ENCODE measurements at places on chromosomes 5 and 9. TPM values are rescaled to one million over a fixed set of nuclear protein-coding genes. Genes with fewer than 3 reads are reported as not detected.

DNA sequence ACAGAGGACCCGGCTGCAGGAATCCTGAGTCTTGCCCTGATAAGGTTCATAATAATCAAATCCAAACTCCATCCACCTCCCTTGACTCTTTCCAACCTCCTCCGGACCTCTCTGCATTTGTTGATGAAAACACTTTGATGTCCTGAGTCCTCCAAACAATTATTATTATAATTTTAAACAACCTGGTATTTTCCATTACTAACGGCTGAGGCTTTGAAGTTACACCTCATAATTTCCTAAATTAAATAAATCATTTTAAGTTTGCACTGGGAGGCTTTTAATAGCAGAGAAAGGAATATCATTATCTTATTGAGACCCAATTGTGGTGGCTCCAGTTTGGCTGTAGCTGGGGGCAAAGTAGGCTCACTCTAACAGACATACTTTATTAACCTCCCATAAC is 9.5 kb downstream of the MSX2 start:
- DNase-seq: no peak

DNA sequence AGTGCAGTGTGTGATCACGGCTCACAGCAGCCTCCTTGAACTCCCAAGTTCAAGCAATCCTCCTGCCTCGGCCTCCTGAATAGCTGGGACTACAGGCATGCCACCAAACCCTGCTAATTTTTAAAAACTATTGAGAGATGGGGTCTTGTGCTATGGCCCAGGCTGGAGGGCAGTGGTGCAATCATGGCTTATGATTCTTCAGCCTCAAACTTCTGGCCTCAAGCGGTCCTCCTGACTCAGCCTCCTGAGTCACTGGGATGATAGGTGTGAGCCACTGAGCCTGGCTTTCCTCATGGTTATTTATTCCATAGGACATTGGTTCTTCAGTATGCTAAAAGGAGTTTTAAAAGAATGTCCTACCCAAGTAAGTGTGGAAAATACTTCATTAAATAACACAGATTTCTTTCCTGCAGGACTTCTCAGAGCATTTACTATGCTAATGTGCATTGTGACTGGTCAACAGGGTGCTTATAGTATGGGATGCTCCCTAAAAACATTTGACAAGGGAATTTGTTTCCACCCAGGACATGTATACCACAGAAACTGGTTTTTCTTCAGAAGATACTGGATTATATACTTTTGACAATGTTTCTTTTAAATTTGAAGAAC is 11.2 kb upstream of the NCS1 start:
- no peak for DNase-seq

The UNC5A gene
- polyA plus RNA-seq: not detected

The MYOT gene
- not detected for polyA plus RNA-seq

The C7 gene
- not detected for polyA plus RNA-seq

DNA sequence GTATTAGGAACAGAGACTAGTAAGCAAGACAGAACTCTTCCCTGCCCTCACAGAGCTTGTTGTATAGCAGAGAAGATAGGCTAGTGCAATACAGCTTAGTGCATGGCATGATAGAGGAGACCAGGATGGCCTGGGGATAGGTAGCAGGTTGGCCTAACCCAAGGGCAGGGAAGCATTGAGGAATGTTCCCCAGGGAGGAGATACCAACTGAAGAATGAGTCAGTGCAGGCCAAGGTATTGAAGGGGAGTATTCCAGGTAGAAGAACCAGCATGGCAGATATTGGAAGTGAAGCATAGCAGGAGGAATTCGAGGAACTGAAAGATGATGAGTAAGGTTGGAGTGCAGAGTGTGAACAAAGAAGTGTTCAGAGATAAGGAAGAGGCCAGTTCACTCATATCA is 138.6 kb upstream of the DHFR start:
- DNase-seq: no peak

The HTR1A gene
- polyA plus RNA-seq: not detected

DNA sequence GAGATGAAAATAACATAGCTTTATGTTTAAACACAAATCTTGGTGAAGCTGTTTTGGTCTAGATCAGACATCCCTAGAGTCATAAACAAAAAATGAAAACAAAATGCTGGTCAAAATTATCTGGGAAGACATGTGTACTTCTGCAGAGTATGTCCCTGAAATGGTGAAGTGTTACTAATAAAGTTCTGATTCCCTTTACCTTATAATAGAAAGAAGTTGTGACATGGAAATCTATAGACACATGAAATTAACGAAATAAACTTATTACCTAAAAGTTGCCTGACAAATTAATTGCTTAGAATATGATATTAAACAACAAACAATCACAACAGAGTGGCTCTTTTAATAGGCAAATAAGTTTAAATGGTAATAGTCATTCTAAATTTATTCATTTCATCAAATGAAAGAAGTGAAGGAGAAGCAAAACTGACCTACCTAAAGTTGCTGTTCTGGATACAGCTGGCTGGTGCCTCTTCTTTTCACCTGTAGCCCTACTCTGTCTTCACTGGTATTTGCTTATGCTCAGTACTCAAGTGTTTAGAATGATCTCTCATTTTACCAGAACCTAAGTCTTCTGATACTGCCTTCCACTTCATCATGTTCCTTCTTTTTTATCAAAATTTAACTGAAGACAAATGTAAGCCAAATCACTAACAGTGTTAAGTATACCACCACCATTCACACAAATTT is 38.8 kb downstream of the FNIP1 start:
- DNase-seq: no peak

DNA sequence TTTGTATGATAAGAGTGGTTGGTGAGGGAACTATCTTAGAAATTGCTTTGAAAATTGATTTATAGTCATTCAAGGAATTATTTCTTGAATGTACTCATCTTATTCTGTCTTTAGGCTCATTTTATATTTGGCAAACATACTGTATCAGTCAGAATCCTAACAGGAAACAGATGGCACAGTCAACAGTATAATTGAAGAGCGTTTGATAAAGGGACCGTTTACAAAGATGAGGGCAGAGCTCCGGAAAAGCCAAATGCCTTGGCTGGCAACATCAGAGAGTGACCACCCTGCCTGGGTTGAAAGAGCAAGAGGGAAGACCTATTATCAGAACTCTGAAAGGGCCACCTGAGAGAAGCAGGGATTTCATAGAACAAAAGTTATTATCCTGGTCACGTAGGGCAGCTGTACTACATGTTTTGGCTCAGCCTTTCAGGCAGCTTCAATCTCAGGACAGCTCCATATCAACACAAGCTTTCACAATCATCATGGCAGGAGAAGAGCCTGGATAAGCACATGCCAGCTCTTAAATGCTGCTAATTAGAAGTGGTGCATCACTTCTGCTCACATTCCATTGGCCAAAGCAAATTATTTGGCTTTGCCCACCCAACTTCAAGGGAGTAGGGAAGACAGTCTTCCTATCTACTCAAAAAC is 47.2 kb upstream of the ARL15 start:
- no peak for DNase-seq

DNA sequence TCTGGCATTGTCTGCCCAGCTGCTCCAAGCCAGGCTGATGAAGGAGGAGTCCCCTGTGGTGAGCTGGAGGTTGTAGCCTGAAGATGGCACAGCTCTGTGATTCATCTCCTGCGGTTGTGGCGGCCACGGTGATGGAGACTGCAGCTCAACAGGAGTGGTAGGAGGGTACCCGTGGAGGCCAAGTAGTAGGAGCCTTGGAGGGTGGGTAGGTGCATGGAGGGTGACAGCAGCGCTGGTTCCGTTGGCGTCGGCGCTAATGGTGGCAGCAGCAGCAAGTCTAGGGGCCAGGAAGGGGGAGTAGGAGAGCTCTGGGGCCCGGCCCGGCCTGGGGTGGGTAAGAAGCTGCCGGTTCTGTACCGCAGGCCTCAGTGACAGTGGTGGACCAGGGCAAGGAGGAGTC is 22.4 kb upstream of the TRIM52 start:
- no peak for DNase-seq

DNA sequence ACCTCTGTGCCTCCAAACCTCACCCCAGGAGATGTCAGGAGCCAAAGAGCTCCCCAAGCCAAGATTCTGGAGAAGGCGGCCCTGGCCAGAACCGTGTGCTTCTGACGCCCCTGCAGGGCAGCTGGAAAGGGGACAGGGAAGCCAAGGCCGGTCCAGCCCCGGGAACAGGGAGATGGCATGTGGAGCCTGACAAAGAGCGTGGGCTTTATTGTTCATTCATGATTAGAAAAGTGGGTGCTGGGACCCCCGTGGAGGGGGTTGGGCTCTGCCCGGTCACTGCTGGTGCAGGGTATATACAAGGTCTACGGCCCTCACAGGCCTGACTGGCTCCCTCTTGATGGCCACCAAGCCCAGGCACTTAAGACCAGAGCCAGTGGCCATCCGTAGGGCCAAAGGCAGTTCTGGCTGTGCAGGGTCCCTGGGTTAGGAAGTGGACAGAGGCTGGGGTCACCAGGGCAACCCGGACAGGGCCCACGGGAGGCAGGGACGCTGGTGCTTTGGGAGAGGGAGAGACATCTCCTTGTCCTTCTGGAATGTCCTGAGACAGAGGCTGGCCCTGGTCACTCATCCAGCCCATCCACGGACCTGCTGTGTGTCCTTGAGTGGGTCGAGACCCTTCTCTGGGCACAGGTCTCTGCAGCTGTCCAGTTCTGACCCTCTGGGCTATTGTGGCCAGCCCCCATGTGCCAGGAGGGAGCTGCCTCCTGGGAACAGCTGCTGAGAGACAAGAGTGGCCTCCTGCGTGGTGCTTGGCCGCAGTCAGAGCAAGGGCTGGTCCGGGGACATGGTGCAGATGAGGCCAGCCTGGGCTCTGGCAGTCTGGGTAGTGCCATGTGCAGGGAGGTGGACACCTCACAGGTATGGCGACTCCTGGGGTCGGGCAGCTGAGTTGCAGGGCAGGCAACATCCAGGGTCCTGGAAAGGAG is 12.5 kb downstream of the NINJ1 start:
- DNase-seq: no peak

DNA sequence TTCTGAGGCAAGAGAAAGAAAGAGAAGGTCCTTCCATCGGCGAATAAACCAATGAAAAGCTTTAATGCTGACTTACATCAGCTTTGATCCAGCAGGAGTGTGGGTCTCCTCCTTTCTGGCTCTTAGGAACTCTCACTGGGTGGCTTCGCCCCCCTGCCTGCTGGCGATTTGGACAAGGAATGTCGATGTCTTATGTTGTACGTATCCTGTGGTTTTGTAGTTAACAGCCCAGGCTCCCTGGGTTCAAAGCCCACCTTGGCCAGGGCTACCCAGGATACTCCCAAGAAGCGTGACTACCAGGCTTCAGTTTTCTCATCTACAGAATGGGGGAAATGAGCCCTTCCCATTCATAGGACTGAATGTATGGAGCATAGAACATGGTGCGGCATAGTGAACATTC is 124.2 kb downstream of the ROR2 start:
- DNase-seq: no peak

DNA sequence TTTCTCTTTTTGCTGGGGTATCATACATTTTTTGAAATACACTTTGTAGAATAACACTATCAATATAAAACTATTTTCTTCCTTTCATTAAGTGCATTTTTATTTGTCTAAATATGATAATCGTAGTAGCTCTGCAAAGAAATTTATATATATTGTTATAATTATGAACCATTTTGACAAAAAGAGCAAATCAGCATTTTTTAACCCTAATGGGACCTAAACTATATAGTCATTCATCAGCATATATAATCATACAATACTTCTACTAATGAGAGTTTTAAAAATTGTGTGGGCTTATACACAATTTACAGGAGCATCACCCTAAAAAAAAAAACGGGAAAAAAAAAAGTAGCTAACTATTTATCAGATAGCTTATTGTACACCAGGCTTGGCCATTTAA is 329.7 kb upstream of the TYRP1 start:
- DNase-seq: no peak

The ARPC5L gene
- 113 TPM for polyA plus RNA-seq

GRCh38 chr9:123191680-123192079 is 76.7 kb downstream of the STRBP start:
- DNase-seq: no peak

The HSPB3 gene
- 6.9 TPM for polyA plus RNA-seq

DNA sequence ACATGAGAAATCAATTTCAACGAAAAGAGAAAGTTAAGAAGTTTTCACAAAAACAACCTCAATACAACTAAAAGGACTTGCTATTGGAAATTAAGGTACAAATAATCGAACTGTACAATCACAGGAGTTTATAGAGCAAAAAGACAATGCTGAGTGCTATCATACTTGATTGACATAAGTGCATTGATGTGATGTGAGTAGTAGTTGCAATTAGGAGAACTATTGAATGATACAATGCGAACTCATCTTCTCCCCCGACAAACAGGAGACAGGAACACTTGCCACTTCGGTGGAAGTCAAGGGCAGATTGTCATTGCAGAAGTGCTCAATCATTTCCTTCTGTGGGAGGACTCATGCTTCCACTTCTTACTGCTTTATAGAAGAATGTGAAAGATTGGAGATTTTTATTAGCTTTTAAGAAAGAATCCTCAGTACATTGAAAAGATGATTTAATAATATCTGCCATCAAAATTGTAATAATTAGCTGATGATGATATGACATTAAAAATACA is 276.6 kb upstream of the MPDZ start:
- DNase-seq: no peak

- DNase-seq: no peak
These were observed 635.4 kb downstream of the NR2F1-AS1 start for GRCh38 chr5:92945605-92946097.

The C1QTNF2 gene
- not detected for polyA plus RNA-seq

DNA sequence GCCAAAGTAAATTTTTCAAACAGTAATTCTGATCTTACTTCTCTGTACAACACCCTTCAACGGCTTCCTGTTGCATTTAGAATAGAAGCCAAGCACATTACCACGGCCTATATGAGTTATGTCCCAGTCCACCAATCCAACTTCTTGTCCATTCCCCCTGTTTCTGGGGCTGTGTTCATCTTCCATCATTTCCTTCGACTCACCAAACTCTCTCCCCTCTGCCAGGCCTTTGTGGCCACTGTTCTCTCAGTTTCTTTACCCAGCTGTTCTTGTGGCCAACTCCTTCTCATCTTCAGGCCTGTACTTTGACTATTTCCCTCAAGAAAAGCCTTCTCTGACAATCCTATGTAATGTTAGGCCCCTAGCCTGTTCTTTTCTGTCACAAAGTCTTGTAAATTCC is 259.4 kb upstream of the EFNA5 start:
- DNase-seq: no peak

- no peak for DNase-seq
These were observed 95.5 kb upstream of the ERBIN start for GRCh38 chr5:65830856-65831255.

DNA sequence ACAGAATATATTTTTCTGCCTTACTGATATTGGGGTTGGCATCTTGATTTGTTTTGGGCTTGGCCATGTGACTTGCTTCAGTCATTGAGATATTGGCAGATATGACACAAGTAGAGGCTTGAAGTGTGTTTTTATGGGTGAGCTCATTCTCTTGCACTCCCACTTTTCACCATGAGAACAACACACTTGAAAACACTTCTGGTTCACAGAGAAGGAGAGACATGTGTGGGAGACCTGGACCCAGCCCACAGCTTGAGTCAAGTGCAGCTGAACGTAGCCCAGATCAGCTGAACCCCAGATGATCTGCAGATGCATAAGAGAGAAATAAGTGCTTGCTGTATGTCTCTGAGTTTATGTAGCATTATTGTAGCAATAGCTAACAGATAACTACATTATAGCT is 155.4 kb downstream of the SEMA6A start:
- no peak for DNase-seq

GRCh38 chr9:71685394-71685793 is 82.9 kb downstream of the CEMIP2 start:
- no peak for DNase-seq
